GM06990 (cell line): ENCODE measurements at places on chromosomes 4 and X.

DNA sequence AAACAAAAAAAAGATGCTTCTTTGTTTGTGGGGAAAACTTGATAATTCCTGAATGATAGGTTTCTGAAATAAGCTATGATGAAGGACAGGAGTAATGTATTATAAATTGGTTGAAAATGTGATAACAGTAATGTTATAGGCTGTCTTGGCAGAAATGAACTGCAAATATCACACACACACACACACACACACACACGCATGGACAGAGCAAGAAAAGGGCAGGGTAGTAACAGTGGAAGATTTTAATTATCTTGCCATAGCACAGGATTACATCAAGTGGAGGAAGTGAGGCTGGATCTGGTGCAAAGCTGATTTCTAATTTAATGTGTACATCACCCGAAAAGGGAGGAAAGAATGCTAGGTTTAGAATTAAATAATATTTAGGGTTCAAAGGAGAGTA is 97.5 kb upstream of the CXXC4 start:
- no peak for DNase-seq

- no peak for DNase-seq
Observed at GRCh38 chr4:185232370-185232769, 23.0 kb downstream of the SNX25 start.

GRCh38 chr4:189124149-189124758 is 816.4 kb upstream of the FRG1 start:
- no peak for DNase-seq

GRCh38 chrX:68199062-68199848 is 234.0 kb downstream of the OPHN1 start:
- DNase-seq: no peak

- no peak for DNase-seq
Observed at GRCh38 chr4:52010986-52011385, 9.2 kb downstream of the LRRC66 start.

DNA sequence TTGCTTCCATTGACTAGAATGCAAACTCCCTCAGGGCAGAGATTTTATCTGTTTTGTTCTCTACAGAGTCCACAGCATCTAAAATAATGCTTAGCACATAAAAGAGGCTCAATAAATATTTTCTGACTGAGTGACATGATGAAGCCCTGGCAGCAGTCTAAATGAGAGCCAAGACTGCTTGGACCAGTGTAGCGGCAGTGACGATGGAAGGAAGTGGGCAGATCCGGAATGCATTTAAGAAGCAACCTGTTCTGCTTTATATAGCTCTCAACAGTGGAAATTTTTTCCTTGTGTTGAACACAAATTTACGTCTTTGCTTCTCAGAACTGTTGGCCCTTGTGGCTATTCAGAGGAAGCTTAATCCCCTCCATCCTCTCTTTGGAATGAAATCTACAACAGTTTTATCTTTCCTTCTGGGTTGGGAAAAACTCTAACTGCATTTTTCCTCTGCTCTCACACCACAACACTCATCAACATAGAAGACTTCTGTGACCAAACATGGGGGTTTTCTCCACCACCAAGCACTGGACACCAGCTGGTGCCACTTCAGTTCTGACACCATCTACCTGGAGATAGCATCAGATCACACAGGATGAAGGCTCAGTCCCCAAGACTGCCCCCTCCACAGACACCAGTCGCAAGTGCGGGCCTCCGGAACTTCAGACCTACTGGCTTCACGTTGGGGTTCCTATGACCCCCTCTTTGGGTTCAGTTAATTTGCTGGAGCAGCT is 7.0 kb upstream of the BEND4 start:
- DNase-seq: no peak

GRCh38 chr4:13160920-13161319 is 323.2 kb downstream of the RAB28 start:
- DNase-seq: no peak

GRCh38 chrX:151679798-151680402 is 15.4 kb upstream of the PRRG3 start:
- DNase-seq: no peak

GRCh38 chr4:8303485-8304281 is 34.1 kb downstream of the HTRA3 start:
- no peak for DNase-seq

DNA sequence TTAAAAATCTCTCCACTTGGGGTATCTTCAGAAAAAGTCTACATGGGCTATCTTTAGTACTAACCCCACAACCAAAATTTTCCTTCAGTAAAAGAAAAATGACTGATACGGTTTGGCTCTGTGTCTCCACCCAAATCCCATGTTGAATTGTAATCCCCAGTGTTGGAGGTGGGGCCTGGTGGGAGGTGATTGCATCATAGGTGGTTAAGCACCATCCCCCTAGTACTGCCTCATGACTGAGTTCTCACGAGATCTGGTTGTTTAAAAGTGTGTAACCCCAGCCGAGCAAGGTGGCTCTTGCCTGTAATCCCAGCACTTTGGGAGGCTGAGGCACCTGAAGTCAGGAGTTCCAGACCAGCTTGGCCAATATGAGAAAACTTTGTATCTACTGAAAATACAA is 66.8 kb downstream of the USP46 start:
- no peak for DNase-seq

DNA sequence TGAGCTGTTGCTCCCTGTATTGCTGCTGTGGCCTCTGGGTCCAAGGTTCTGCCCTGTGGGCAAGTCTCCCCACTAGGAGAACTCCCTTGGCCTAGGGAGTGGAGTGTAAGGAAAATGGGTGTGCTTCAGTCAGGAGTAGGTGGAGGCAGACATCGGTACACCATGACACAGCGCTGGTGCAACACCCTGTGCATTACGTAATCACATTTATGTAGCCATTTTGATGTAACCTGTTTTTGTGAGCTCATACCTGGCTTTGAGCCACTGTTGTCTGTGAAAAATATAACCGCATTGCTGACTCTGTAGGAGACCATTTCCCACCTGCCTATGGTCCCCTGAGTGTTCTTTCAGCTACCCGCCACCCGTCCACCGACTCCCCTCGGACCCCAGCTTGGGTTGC is 700.5 kb upstream of the AGA start:
- no peak for DNase-seq

GRCh38 chr4:13627178-13627605 is 333 bp downstream of the BOD1L1 start:
- no peak for DNase-seq
